Activated T-cell treated with anti-CD3 and anti-CD28 coated beads, Interleukin-2, amount 50 U/mL, for 72 hours (primary cell): ENCODE measurements at places on chromosomes 7 and 10.

GRCh38 chr7:96144260-96144526 is 177.7 kb downstream of the SLC25A13 start:
- DNase-seq, result no peak

DNA sequence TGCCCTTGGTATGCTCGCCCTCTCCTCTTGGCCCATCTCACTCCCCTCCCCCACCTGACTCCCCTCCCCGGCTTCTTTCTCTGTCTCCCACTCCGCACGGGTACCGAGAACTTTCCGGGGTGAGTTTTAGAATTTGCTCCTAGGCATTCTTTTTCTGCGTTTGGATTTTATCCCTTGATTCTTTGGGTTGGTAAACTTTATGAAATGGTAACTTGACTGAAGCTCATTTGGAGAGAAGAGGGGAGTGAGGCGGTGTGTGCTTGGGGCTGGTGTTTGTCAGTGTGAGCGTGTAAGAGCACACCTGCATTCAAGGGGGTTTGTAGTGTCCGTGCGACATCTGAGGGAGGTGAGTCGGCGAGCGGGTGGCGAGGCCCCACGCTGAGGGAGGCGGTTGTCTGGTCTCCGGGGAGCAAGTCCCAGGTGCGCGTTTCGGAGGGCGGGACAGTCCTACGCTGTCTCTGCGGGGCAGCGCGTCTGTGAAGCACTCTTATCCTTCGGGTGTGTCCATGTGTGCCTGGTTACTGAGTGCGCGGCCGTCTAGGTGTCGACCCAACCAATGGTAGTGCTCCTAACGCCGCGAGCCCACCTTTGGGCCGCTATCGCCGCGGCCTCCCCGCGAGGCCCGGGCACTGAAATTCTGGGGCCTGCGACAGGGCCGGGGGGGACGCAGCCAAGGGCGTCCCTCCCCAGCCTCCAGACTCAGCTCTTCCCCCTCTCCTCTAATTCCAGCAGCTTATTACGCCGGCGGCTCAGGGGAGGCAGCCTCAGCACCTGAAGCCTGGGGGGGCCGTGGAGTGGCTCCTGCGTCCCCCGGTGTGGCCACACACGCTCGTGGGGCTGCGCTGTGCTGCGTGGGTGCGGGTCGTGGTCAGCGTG is 2.6 kb upstream of the ZNF503 start:
- DNase-seq, result no peak

- no peak for DNase-seq
These were observed 151.5 kb downstream of the PFKFB3 start for GRCh38 chr10:6354168-6354772.

DNA sequence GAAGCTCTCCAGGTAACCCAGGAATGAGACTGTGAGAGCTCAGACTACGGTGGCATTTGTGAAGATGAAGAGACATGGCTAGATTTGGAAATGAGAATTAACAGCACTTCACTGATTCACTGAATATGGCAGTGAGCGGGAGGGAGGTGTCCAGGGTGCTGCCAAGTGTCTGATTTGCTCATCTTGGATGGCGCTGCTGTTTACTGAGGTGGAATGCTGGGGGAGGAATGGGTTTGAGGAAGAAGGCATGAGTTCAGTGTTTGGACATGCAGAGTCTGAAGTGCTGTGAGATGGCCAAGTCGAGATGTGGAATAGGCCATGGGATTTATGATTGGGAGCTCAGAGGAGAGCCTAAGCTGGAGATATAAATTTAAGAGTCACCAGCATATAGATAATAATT is 437.1 kb upstream of the NPVF start:
- no peak for DNase-seq

GRCh38 chr7:130998993-130999602 is 265.1 kb upstream of the KLF14 start:
- no peak for DNase-seq

DNA sequence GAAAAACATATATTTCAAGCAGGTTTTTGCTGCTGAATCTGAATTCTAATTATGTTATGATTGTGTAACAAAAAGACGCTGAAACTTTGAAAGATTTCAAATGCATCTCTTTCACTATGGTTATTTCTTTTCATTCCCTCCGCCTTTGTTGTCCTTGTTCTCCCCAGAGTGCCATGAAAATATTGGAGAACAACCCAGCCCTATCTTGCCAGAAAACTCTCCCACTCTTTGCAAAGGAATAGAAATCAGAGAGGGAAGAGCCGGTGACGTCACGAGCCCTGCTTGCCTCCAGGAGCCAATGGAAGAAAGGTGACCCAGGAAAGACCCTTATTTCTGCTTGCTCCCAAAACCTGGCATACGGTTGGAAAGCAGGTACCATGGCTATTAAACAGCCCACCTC is 3.4 kb downstream of the GFRA1 start:
- DNase-seq, result no peak

DNA sequence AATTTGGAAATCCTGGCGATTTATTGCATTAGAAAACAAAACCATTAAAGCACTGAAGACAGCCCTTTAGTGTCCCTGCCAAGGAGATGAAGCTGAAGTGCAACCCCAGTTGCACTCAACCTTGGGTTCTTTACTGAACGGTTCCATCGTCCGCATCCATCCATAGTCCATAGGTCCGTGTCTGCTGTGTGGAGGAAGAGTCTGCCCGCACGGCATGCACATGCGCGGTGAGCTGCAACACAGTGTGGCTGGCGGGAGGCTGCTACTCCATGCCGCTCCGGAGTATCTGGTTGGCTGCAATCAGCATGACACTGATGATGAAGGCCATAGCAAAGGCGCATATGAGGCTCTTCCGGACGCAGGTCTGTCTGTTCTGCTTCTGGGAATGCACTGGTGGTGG is 624.6 kb downstream of the CALN1 start:
- DNase-seq, result no peak

DNA sequence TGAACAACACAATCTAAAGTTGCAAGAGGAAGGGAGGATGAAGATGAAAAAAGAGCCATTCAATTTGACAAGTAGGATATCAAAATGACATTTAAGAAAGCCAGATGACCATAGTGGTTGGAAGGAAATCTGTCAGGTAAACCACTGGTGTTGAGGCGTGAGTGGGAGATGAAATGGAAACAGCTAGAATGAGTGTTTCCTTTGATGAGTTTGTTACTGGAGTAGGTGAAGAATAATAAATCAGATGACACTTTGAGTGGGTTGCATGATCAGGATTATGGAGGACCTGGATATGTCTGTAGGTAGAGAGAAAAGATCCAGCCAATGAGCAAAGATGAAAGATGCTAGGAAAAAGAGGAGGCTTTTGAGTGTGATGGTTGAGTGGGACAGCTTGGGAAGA is 33.1 kb downstream of the AKR1B1 start:
- DNase-seq, result no peak
